Epithelial cell of prostate (primary cell): ENCODE measurements at places on chromosomes 1 and 21.

GRCh38 chr1:201543871-201544642 lies 5.1 kb downstream of the NAV1 start:
- no peak for DNase-seq

DNA sequence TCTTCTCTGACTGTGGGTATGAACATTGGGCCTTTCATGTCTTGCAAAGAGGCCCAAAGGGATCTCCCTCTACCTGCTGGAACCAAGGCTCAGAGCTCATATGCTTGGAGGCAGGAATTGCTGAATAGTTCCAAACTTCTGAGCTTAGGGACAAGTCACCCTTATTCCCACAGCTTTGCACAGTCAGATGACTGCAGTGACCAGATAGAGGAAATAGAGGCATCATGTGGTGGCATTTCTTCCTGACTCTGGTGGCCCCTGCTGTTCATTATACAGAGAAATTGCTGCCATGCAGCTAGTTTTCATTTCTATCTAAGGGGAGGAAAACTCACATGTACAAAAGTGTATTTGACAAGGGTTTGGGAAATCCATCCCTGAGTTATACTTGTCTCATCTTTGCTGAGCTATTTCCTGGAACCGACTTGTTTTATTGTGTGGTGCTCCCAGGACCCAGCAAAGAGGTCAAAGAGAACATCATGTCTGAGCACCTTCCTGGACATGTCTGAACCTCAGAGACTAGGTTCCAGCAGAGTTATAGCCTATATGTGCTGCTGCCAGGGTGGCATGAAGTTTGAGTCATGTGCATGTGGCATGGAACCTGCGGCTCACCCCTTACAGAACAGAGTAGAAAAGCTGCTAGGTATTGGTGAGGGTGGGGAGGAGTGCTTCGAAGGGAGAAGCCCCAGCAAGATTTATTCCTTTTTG lies 131.2 kb downstream of the PIK3R3 start:
- DNase-seq = no peak

DNA sequence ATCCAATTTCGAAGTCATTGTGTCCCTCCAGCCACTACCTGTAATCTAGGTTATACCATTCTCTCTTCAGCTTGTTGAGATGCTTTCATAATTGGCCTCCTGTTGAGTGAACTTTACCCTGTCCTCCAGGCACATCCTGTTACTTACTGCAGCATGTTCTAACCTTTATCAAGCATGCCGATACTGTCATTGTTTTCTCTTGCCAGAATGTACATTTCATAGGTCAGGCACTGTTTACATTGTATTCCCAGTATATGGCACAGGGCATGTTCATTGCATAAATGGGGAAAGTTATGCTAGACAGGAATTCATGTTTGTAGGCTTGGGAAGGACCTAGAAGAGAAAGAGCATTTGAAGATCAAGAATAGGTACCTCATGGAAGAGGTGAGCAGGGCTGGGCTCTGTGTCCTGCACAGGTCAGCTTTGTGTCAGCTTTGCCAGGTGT lies 10.2 kb downstream of the CXADR start:
- DNase-seq = no peak

- no peak for DNase-seq
Observed at GRCh38 chr1:195019385-195019784, 1588.9 kb downstream of the KCNT2 start.

GRCh38 chr1:11280719-11281376 lies 7.8 kb downstream of the UBIAD1 start:
- no peak for DNase-seq

DNA sequence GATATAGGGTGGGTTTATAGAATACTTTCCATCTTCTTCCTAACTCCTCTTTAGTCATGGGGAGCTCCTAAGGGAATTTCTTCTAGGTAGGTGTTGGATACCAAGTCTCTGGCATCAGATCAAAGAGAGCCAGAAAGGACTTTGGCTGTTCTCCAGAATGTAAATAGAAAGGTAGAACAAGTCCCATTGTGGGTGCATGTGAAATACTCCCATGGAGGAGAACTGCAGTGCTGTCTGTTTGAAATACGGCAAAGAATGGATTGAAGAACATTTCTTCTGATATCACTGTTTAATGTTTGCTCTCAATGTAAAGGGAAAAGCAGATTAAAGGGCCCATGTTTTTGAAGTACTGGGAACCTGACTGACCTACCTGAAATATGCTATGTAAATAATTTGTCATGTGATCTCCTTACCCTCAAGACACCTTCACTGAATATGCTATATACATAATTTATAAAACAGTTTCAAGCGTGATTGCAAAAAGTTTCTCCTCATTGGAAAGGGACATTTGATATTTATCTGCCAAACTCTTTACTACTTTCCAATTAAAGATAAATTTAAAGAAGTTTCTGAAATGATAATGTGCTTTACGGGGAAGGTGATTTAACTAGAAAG lies 65.9 kb downstream of the LAMC1 start:
- no peak for DNase-seq
